ENCODE measurements at places on chromosomes 12 and 14. TPM values are rescaled to one million over a fixed set of nuclear protein-coding genes. Genes with fewer than 3 reads are reported as not detected.

VWF gene
- not detected for total RNA-seq

MANSC4 gene
- not detected for total RNA-seq

C12orf50 gene
- total RNA-seq, result 0.11 TPM

RASAL1 gene
- 0.47 TPM for total RNA-seq

SIX4 gene
- not detected for total RNA-seq

NTN4 gene
- total RNA-seq, result not detected

ADAMTS20 gene
- not detected for total RNA-seq

ACADS gene
- 19.1 TPM for total RNA-seq

BHLHE41 gene
- total RNA-seq, result not detected

HOXC6 gene
- total RNA-seq, result not detected

CLEC2A gene
- not detected for total RNA-seq

DNA sequence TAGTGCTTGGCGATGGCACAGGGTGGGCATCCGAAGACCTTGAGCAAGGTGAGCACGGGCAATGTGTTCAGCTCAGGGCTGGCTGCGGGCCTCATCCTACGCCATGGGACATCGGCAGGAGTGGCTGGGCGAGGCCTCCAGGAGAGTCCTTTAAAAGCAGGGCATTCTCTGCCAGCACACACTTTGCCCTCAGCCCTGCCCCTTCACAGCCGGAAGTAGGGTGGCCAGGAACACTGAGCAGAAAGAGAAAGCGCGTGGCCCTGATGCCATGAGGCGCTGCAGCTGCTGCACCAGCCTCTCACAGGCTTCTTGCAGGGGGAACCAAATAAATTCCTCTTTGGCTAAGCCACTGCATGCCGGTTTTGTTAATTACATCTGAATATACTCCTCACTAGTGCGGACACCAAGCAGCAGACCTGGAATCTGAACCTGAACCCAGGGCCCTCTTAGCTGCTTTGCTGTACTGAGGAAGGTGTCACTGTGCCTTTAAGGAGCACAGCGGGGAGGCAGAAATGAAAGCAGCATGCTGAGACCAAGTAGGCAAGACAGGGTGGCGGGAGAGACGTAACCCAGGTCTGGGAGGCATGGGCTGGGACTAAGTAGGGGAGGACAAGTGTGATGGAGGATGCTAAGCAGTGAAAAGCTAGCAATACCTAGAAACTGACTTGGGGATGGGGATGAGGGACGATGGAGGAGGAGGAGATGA lies 155.2 kb downstream of the TTC7B start:
- peaks cover 10% of the 10 kb centered on the region for H3K4me1 ChIP-seq
- peaks cover under 1% of the 10 kb centered on the region for H3K27me3 ChIP-seq
- H3K36me3 ChIP-seq, result no peaks in the 10 kb centered on the region
- H3K4me3 ChIP-seq, result no peak overlapping the region

DNA sequence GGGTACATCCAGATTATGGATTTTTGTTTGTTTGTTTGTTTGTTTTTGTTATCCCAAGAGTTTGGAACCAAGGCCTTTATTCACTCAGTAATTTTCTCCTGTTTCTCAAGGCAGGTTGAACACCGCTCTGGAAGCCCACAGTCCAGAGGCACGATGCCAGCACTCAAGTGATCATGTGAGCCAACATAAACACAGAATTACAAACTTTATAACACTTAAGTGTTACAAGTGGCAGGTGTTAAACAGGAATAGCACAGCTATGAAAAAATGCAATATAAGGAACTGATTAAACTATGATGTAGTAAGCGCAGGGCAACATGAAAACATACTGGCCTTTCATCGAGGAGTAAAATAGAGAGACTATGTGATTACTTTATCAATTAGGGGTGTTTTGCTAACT lies 1885.8 kb upstream of the SEL1L start:
- no peak overlapping the region for H3K27ac ChIP-seq
- no peak for DNase-seq
- no peaks in the 10 kb centered on the region for H3K27me3 ChIP-seq

DNA sequence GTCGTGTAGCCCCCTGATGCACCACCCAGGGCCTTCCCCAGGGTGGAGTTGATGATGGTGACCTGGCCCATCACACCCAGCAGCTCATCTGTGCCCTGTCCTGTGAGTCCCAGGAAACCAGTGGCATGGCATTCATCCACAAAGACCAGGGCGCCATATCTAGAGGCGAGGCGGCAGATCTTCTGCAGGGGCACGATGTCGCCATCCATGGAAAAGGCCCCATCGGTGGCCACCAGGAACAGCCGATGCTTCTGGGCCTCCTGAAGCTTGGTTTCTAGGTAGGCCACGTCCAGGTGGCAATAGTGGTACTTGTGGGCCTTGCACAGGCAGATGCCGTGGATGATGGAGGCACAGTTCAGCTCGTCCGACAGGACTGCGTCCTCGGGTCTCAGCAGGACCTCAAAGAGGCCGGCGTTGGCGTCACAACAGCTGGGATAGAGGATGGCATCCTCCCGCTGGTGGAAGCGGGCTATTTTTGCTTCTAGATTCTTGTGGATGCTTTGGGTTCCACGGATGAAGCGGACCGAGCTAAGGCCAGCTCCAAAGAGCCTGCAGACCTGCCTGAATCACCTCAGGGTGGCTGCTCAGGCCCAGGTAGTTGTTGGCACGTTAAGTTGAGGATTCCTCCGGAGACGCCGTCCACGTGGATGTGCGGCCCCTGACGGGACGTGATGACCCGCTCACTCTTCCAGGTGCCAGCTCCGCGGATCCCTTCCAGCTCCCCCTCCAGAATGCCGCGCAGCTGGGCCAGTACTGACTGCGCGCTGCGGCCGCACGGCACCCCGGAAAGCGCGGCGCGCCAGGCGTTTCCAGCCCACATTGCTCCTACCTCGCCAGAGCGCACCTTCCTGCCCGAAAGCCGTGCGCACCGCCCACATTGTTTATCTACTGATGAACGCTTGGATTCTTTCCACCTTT lies 47.0 kb downstream of the WDR89 start:
- H3K4me1 ChIP-seq, result no peaks in the 10 kb centered on the region
- DNase-seq, result no peak
- no peaks in the 10 kb centered on the region for H3K27me3 ChIP-seq
- H3K27ac ChIP-seq, result no peak overlapping the region
- no peak overlapping the region for H3K4me3 ChIP-seq

DNA sequence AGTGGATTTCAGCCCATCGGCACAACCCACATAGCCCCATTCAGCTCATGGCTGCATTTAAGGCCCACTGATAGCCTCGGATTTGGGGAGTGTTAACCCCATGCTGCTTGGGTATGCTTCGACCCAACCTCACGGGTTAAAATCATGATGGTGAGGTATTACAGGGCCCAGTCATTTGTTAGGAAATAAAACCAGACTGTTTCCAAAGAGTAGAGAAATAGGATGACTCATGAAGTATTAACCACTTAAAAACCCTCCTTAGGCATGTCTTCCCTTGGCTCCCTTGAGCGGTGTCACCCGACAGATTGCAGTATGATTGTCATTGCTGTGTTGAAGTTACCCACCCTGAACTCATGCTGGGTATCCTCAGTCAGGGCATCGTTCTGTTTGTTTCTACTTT lies 289.1 kb downstream of the CACNA1C start:
- no peak for DNase-seq
- H3K27me3 ChIP-seq, result peaks cover 11% of the 10 kb centered on the region
- H3K4me3 ChIP-seq, result no peak overlapping the region
- no peaks in the 10 kb centered on the region for H3K36me3 ChIP-seq
- H3K4me1 ChIP-seq, result no peaks in the 10 kb centered on the region
- H3K27ac ChIP-seq, result no peak overlapping the region

- no peaks in the 10 kb centered on the region for H3K4me1 ChIP-seq
- no peak for DNase-seq
- H3K4me3 ChIP-seq, result no peak overlapping the region
- H3K27ac ChIP-seq, result no peak overlapping the region
These were observed 98.5 kb downstream of the SINHCAF start for GRCh38 chr12:31227401-31227981.

- peaks cover 41% of the 10 kb centered on the region for H3K4me1 ChIP-seq
- peaks cover 27% of the 10 kb centered on the region for H3K36me3 ChIP-seq
- peak; percentile 61 for DNase-seq
These were observed 745 bp downstream of the CAND1 start for GRCh38 chr12:67269633-67270573.

DNA sequence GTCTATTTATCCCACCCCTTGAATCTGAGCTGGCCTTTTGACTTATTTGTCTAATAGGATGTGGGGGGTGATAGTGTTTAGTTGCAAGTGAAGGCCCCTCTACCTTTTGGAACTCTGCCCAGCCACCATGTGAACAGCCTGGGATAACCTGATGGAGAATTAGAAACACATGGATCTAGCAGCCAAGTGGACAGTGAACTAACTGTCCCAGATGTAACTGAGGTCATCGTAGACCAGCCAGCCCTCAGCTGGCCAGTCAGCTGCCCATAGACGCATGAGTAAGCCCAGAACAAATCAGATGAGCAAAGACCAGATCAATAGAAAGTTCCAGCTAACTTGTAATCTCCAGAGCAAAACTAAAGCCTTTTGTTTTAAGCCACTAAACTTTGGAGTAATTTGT lies 19.0 kb downstream of the KLRB1 start:
- no peak overlapping the region for H3K4me3 ChIP-seq
- peaks cover 4% of the 10 kb centered on the region for H3K36me3 ChIP-seq
- H3K4me1 ChIP-seq, result no peaks in the 10 kb centered on the region
- H3K27me3 ChIP-seq, result no peaks in the 10 kb centered on the region
- H3K27ac ChIP-seq, result no peak overlapping the region

DNA sequence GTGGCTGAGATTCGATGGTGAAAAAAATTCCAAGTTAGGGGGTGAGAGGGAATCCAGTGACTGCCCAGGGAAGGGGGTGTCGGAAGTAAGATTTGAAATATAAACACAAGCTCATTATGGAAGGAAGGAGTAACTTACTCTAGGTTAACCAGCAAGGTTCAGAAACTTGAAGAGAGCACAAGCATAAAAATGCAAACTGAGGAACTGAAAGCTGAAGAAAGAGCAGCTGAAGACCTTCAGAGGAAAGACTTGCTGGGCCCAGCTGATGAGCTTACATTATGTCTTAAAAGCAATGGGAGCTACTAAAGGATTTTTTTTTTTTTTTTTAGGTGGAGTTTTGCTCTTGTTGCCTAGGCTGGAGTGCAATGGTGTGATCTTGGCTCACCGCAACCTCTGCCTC lies 189.7 kb upstream of the GRIN2B start:
- no peak overlapping the region for H3K27ac ChIP-seq
- no peaks in the 10 kb centered on the region for H3K4me1 ChIP-seq
- H3K4me3 ChIP-seq, result no peak overlapping the region
- peaks cover 2% of the 10 kb centered on the region for H3K27me3 ChIP-seq

GRCh38 chr14:56202256-56202655 lies 84.0 kb downstream of the PELI2 start:
- DNase-seq, result no peak
- H3K4me1 ChIP-seq, result peaks cover 4% of the 10 kb centered on the region
- H3K27me3 ChIP-seq, result no peaks in the 10 kb centered on the region
- no peaks in the 10 kb centered on the region for H3K36me3 ChIP-seq

DNA sequence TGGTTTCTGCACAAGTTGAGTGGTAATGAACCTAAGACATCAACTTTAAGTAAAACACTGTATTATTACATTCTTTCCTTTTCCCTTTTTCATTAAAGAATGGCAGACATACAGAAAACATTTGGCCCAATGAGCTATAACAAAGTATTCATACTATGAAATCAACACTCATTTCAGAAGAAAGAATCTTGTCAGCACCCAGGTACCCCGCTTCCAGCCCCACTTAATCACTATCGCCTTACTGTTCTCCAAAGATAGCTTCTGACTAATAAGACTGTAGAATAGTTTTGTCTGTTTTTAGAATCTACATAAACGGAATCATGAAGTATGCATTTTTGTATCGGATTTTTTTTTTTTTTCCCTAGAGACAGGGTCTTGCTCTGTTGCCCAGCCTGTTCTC lies 9.5 kb downstream of the CNTN1 start:
- no peaks in the 10 kb centered on the region for H3K4me1 ChIP-seq
- no peak overlapping the region for H3K27ac ChIP-seq
- no peak for DNase-seq
- H3K27me3 ChIP-seq, result no peaks in the 10 kb centered on the region

DNA sequence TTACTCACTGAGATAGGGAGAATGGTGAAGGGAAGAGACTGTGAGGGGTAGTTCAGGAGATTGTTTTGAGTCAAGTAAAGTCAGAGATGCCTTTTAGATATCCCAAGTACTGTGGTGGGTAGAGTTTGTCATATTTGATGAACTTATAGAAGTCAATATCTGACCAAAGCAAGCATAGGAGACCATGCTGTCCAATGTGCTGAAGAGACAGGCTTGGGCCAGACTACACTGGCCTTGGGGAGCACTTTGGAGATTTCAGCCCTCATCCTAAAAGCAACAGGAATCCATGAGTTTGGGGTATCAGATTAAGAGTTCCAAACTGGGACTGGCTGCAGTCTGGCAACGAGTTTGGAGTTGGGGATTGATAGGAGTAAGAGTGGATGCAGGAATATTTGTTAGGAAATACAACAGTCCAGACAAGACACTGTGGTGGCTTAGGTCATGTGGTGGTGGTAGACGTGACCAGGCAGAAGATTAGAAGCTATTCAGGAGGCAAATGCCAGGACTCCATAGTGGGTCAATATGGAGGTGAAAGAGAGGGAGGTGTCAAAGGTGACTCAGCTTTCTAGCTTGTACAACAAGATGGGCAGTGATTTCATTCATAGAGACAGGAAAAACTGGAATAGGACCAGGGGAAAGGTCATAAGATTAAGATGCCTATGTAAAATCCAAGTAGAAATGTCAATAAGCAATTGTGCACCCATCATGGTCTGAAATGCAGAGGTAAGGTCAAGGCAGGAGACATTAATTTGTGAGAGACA lies 81.9 kb downstream of the FAR2 start:
- DNase-seq, result no peak
- no peaks in the 10 kb centered on the region for H3K36me3 ChIP-seq
- H3K27ac ChIP-seq, result no peak overlapping the region
- no peaks in the 10 kb centered on the region for H3K27me3 ChIP-seq
- no peaks in the 10 kb centered on the region for H3K4me1 ChIP-seq

DNA sequence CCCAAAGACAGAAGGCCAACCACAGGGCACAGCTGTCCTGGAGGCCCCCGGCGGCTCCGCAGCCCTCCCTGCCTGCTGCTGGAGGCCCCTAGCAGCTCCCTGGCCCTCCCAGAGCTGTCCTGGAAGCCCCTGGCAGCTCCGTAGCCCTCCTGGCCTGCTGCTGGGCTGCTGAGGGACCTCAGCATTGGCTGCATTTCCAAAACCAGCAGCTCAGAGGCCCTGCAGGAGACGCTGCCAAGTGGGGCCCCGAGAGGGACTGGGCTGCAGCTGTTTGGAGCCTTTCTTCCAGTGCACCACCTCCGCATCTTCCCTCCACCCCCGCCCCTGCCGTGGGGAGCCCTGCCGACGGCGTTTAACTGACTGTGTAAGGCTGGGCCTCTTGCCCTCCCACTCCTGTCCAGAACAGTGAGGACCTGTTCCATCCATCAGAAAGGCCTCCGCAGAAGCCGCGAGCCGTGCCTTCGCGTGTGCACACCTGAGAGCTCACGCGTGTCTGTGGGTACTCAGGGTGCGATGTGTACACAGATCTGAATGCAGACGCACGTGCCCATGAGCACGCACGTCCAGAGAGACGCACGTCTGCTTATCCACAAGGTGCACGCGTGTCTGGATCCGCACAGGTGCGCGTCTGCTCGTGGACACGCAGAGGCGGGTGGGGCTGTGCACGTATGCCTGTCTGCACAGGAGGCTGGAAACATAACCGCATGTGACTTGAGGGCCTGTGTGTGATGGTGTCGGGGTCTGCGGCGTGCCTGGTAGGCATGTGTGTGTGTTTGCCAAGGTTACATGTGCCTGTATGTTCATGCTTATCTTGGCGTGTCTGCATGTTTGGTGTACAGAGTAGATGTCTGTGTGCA lies 57.0 kb upstream of the FBRSL1 start:
- no peak overlapping the region for H3K4me3 ChIP-seq
- H3K27me3 ChIP-seq, result peaks cover 6% of the 10 kb centered on the region
- peaks cover 36% of the 10 kb centered on the region for H3K4me1 ChIP-seq
- H3K36me3 ChIP-seq, result no peaks in the 10 kb centered on the region
- DNase-seq, result no peak

Data from activated CD8-positive, alpha-beta T cell treated with anti-CD3 and anti-CD28 coated beads, Interleukin-2, amount 10 ng/mL, durations not matched to agents 7 days and 5 days (primary cell).